Left colon (tissue), 2 donors: ENCODE measurements at places on chromosomes 11 and 22. TPM values are rescaled to one million over a fixed set of nuclear protein-coding genes. Genes with fewer than 3 reads are reported as not detected.

The HBD gene
- total RNA-seq, result not detected

The PRODH gene
- total RNA-seq, result 10.2 TPM

The PKNOX2 gene
- total RNA-seq, result 0.49 TPM

The ATXN10 gene
- total RNA-seq, result 69.9 TPM

The TPBGL gene
- total RNA-seq, result not detected

The AGBL2 gene
- 2.9 TPM for total RNA-seq

The ASPHD2 gene
- total RNA-seq, result 7.1 TPM

The AMOTL1 gene
- 14.2 TPM for total RNA-seq

The TRIM51 gene
- total RNA-seq, result not detected

The MFNG gene
- 11.2 TPM for total RNA-seq

The MYBPC3 gene
- not detected for total RNA-seq

The FOLR3 gene
- total RNA-seq, result not detected

The SYT12 gene
- 0.47 TPM for total RNA-seq

The TRIM48 gene
- total RNA-seq, result not detected

The CATSPERZ gene
- total RNA-seq, result 0.98 TPM

The SLCO2B1 gene
- total RNA-seq, result 71.5 TPM

The BDNF gene
- 0.11 TPM for total RNA-seq

The SLC17A6 gene
- total RNA-seq, result not detected

The TMEM9B gene
- 90.8 TPM for total RNA-seq

The PIWIL4 gene
- 5.9 TPM for total RNA-seq

The PAX6 gene
- total RNA-seq, result 1.5 TPM

The ALDH3B2 gene
- 0.73 TPM for total RNA-seq

The GPHA2 gene
- total RNA-seq, result not detected

The CTSF gene
- 5.6 TPM for total RNA-seq

The FOLH1 gene
- total RNA-seq, result 0.46 TPM

The CRYBA4 gene
- total RNA-seq, result not detected

The POU2AF3 gene
- 6.6 TPM for total RNA-seq

The NPAS4 gene
- total RNA-seq, result 0.39 TPM

The TEAD1 gene
- 43.0 TPM for total RNA-seq

The KDM4D gene
- total RNA-seq, result 0.25 TPM

The TRABD gene
- 63.5 TPM for total RNA-seq

The MS4A2 gene
- 2.9 TPM for total RNA-seq

The SLC5A1 gene
- 53.6 TPM for total RNA-seq

The TEX12 gene
- total RNA-seq, result 0.31 TPM

The F2 gene
- total RNA-seq, result not detected

The MS4A6E gene
- total RNA-seq, result not detected

The DNAJC4 gene
- 54.8 TPM for total RNA-seq

The INS gene
- not detected for total RNA-seq

The PDE3B gene
- total RNA-seq, result 32.9 TPM

The RPL3 gene
- 1,637 TPM for total RNA-seq

The OR5A1 gene
- total RNA-seq, result not detected

The SEPTIN3 gene
- total RNA-seq, result 0.43 TPM

The SLC22A6 gene
- total RNA-seq, result not detected

The OR51B5 gene
- total RNA-seq, result not detected

The KCNQ1OT1 gene
- total RNA-seq, result 1.9 TPM

The KCNJ4 gene
- total RNA-seq, result not detected

The BTG4 gene
- total RNA-seq, result not detected
